CD4-positive, alpha-beta T cell (primary cell): ENCODE measurements at places on chromosomes 16 and 17.

DNA sequence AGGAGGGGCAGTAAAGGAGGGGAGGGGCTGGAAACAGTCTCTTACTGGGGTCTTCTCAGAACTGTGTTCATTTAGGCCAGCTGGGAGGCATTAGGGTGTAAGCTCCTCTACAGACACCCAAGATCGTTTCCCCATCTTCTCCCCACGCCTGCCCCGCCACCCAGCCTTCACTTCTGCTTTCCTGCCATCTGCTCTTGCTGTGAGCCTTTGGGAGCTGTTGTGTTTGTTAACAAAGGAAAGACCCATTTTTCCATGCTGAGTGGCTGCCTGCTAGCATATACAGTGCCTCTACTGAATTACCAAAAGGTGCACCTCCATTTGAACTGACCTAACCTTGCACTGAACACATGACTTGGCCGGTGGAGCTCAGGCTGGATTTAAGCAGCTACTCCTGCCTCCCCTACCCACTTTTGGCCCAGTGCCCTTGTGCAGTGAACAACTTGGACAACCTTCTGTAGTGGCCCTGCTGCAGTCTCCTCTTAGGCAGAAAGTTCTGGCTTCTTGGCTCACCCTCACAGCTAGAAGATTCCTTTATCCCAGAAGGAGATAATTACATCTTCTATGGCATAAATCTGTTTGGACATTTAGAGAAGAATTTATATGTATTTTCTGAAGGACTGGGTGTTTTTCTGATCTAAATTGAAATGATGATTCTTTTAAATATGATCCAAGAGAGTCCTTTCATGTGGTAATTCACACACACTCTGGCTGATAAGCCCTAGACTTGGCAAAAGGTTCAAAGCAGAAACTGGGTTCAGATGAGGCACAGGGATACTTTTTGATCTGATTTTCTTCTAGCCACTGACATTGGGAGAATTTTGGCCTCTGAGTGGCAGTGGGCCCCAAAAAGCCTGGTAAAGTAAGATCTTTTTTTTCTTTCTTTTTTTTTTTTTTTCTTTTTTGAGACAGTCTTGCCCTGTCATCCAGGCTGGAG is 81.9 kb upstream of the HNF1B start:
- no peaks in the 10 kb centered on the region for H3K27me3 ChIP-seq
- H3K4me3 ChIP-seq = no peak overlapping the region
- H3K27ac ChIP-seq = no peak overlapping the region
- DNase-seq = no peak
- H3K36me3 ChIP-seq = no peaks in the 10 kb centered on the region

GRCh38 chr16:85303354-85303883 is 191.1 kb upstream of the CIBAR2 start:
- DNase-seq = peak; percentile 81
- H3K36me3 ChIP-seq = no peaks in the 10 kb centered on the region
- H3K27ac ChIP-seq = no peak overlapping the region
- peaks cover 53% of the 10 kb centered on the region for H3K4me1 ChIP-seq

- H3K36me3 ChIP-seq = no peaks in the 10 kb centered on the region
- no peaks in the 10 kb centered on the region for H3K4me1 ChIP-seq
- no peaks in the 10 kb centered on the region for H3K27me3 ChIP-seq
- no peak overlapping the region for H3K4me3 ChIP-seq
- no peak for DNase-seq
Measured at GRCh38 chr17:73371285-73371684, 59.5 kb upstream of the CDC42EP4 start.

DNA sequence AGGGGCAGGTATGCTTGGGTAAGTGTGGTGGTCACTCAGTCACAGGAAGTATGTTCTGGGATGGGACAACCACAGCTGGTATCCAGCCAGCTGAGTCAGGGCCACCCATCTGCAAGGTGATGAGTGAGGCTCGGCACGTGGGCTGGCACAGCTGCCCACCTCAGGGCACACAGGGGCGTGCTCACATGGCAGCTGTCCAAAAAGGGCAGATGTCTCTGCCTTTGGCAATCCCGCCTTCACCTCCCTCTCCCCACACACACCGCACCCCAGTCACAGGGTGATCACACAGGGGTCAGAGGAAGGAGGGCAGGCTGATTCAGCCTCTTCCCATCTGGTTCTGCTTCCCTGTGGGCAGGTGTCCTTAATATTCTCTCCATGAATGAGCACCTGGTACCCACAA is 85.9 kb upstream of the TOB1 start:
- H3K27me3 ChIP-seq = no peaks in the 10 kb centered on the region
- H3K4me3 ChIP-seq = no peak overlapping the region
- DNase-seq = no peak
- H3K27ac ChIP-seq = no peak overlapping the region

GRCh38 chr17:56718515-56718914 is 115.2 kb downstream of the C17orf67 start:
- no peak overlapping the region for H3K4me3 ChIP-seq
- no peak overlapping the region for H3K27ac ChIP-seq
- no peak for DNase-seq
- H3K4me1 ChIP-seq = peaks cover 8% of the 10 kb centered on the region
- no peaks in the 10 kb centered on the region for H3K27me3 ChIP-seq

- DNase-seq = peak; percentile 64
- no peak overlapping the region for H3K27ac ChIP-seq
- H3K36me3 ChIP-seq = no peaks in the 10 kb centered on the region
- H3K27me3 ChIP-seq = no peaks in the 10 kb centered on the region
Measured at GRCh38 chr17:68172461-68172954, 75.3 kb upstream of the AMZ2 start.

- no peak overlapping the region for H3K4me3 ChIP-seq
- no peaks in the 10 kb centered on the region for H3K36me3 ChIP-seq
- DNase-seq = peak; percentile 71
- H3K27me3 ChIP-seq = peaks cover 16% of the 10 kb centered on the region
- no peak overlapping the region for H3K27ac ChIP-seq
- H3K4me1 ChIP-seq = peaks cover 3% of the 10 kb centered on the region
Measured at GRCh38 chr17:36629252-36629847, 28.0 kb downstream of the MRM1 start.

DNA sequence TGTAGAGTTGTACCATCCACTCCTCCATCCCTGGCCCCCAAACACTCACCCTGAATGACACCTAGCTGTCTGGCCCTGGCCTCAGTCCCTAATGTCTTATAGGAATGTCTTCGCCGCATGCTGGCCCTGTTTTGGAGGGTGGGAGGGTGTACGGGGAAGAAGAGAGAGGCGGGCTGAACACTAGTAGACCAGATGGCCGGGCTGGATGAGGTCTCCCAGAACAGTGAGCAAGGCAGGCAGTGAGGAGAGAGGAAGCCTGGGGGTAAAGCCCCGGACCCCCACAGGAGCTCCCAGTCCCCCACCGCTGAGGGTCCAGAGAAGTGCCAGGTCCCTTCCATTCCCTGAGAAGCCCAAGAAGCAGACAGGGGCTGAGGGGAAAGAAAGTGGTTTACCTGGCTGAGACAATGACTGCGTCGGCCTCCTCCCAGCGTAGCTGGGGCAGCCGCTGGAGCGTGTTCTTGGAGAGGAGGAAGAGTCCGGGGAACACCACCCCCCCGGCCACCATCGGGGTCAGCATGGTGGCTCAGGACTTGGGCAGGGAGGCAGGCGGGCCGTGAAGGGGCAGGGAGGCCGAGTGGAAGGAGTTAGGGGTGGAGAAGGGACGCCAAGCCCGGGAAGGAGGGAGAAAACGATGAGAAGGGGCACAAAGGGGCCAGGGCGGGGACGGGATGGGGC is 923 bp downstream of the TLCD3B start:
- peaks cover 51% of the 10 kb centered on the region for H3K27me3 ChIP-seq
- H3K36me3 ChIP-seq = no peaks in the 10 kb centered on the region
- H3K27ac ChIP-seq = no peak overlapping the region
- H3K4me1 ChIP-seq = peaks cover 28% of the 10 kb centered on the region

- no peaks in the 10 kb centered on the region for H3K4me1 ChIP-seq
- no peaks in the 10 kb centered on the region for H3K27me3 ChIP-seq
- no peaks in the 10 kb centered on the region for H3K36me3 ChIP-seq
- H3K27ac ChIP-seq = no peak overlapping the region
Measured at GRCh38 chr16:83402967-83403366, 404.8 kb upstream of the HSBP1 start.

DNA sequence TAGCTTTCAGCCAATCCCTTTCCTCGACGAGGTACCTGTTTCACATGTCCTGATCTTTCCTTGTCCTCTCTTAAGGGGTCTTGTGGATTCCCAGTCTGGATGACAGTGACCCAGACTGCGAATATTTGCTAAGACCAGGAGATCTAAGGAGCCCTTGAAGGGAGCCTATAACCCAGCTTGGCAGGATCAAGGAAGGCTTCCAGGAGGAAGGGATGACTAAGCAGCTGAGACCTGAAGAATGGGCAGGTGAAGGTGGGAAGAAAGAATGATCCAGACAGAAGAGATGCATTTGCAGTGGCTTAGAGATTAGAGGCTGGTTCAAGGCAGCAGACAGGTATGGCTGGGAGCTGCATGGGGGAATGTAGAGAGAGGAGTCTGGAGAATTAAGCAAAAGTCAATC is 1.9 kb upstream of the PDK2 start:
- H3K4me1 ChIP-seq = peaks cover 25% of the 10 kb centered on the region
- H3K36me3 ChIP-seq = peaks cover 9% of the 10 kb centered on the region
- no peaks in the 10 kb centered on the region for H3K27me3 ChIP-seq
- H3K4me3 ChIP-seq = no peak overlapping the region

GRCh38 chr17:19877364-19877945 is 9.7 kb upstream of the ULK2 start:
- no peak overlapping the region for H3K27ac ChIP-seq
- H3K36me3 ChIP-seq = no peaks in the 10 kb centered on the region
- H3K4me1 ChIP-seq = peaks cover 42% of the 10 kb centered on the region
- no peak for DNase-seq

- no peaks in the 10 kb centered on the region for H3K27me3 ChIP-seq
- no peak overlapping the region for H3K4me3 ChIP-seq
- H3K4me1 ChIP-seq = no peaks in the 10 kb centered on the region
- H3K27ac ChIP-seq = no peak overlapping the region
Measured at GRCh38 chr16:68889508-68890150, 46.3 kb downstream of the TANGO6 start.

DNA sequence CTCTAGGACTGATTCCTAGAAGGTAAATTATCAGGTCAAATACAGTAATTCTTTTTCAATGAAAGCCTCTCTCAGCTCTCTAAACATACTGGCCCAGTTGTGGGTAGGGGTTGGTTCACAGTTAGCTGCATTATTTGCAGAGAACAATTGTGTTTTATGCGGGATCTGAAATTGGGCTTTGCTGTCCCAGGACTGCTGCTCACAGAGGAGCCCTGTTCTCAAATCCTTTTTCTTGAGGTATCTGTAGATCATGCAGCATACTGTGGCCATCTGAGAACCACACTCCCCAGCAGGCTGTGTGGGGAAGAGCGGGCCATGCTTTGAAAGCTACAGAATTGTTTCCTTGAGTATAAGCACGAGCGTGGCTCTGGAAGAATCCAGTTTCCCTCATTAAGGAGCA is 17.5 kb downstream of the MTHFSD start:
- no peak overlapping the region for H3K27ac ChIP-seq
- H3K36me3 ChIP-seq = peaks cover 52% of the 10 kb centered on the region
- no peaks in the 10 kb centered on the region for H3K4me1 ChIP-seq
- no peaks in the 10 kb centered on the region for H3K27me3 ChIP-seq
- DNase-seq = no peak
- H3K4me3 ChIP-seq = no peak overlapping the region

GRCh38 chr17:60495260-60495659 is 30.8 kb downstream of the APPBP2 start:
- H3K4me1 ChIP-seq = no peaks in the 10 kb centered on the region
- no peak overlapping the region for H3K27ac ChIP-seq
- no peak overlapping the region for H3K4me3 ChIP-seq
- peaks cover 78% of the 10 kb centered on the region for H3K36me3 ChIP-seq

- DNase-seq = peak; percentile 76
- H3K4me1 ChIP-seq = peaks cover 33% of the 10 kb centered on the region
- H3K36me3 ChIP-seq = no peaks in the 10 kb centered on the region
- H3K27ac ChIP-seq = no peak overlapping the region
- H3K4me3 ChIP-seq = no peak overlapping the region
- no peaks in the 10 kb centered on the region for H3K27me3 ChIP-seq
Measured at GRCh38 chr16:56866955-56867830, 2.2 kb downstream of the SLC12A3 start.

- H3K27ac ChIP-seq = no peak overlapping the region
- H3K36me3 ChIP-seq = peaks cover 7% of the 10 kb centered on the region
Measured at GRCh38 chr17:2936351-2936750, 127.1 kb downstream of the OR1D5 start.

GRCh38 chr16:84132527-84133285 is 12.3 kb downstream of the HSDL1 start:
- no peak overlapping the region for H3K4me3 ChIP-seq
- DNase-seq = no peak
- no peaks in the 10 kb centered on the region for H3K27me3 ChIP-seq

DNA sequence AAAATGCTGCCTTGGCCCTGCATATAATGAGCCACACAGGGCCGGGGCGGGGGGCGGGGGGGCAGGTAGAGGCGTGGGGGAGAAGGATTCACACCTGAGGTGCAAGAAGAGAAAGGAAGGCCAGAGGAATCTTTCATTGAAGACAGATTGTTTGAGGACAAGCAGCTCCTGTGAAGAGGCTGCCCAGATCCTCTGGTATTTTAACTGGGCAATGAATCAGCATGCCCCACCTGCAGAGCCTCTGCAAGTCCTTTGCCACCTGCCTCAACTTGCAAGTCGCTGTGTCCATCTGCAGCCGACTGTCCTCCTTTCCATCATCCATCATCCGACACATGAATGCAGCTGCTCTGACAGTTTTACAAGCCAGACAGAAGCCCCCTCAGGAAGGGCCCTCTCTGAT is 1.2 kb upstream of the SOST start:
- DNase-seq = no peak
- H3K4me3 ChIP-seq = no peak overlapping the region
- no peaks in the 10 kb centered on the region for H3K36me3 ChIP-seq
- H3K4me1 ChIP-seq = no peaks in the 10 kb centered on the region

DNA sequence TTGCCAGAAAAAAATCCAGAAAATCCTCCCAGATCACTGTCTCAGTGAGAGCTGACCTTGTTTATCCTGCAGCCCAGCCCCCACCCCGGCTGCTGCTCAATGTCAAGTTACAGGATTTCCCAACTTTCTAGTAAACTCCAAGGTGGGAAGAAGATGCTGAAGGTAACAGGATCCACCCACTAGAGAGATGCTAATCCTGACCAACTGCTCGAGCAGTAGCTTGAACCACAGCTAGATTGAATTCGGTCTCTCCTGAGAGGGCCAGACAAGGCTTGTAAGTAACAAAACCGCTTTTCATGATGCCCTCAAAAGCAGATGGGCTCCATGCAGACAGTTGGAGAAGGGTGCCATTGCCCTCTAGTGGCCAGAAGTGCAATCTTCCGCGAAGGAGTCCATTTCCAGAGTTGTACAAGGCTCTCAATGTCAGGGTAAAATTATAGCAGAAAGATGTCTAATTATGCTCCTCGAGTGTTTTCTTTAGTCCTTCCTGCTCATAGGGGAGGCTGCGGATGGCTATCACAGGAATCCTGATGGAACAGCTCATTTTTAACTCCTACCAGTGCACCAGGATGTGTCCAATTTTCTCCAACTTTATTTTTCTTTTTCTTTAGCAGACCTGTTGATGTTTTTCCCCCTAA is 3.9 kb downstream of the CDH11 start:
- H3K4me1 ChIP-seq = no peaks in the 10 kb centered on the region
- H3K27ac ChIP-seq = no peak overlapping the region
- peaks cover 35% of the 10 kb centered on the region for H3K27me3 ChIP-seq
- no peak overlapping the region for H3K4me3 ChIP-seq
- no peaks in the 10 kb centered on the region for H3K36me3 ChIP-seq

- H3K36me3 ChIP-seq = peaks cover 3% of the 10 kb centered on the region
- peak overlapping the region; percentile 99 for H3K4me3 ChIP-seq
- H3K27me3 ChIP-seq = no peaks in the 10 kb centered on the region
- H3K4me1 ChIP-seq = peaks cover 45% of the 10 kb centered on the region
Measured at GRCh38 chr16:58128181-58128631, 975 bp downstream of the CFAP20 start.
